ENCODE measurements at places on chromosomes 7 and 10.
A peak's percentile ranks its signal among the peaks of the same experiment; 100 is the strongest.

DNA sequence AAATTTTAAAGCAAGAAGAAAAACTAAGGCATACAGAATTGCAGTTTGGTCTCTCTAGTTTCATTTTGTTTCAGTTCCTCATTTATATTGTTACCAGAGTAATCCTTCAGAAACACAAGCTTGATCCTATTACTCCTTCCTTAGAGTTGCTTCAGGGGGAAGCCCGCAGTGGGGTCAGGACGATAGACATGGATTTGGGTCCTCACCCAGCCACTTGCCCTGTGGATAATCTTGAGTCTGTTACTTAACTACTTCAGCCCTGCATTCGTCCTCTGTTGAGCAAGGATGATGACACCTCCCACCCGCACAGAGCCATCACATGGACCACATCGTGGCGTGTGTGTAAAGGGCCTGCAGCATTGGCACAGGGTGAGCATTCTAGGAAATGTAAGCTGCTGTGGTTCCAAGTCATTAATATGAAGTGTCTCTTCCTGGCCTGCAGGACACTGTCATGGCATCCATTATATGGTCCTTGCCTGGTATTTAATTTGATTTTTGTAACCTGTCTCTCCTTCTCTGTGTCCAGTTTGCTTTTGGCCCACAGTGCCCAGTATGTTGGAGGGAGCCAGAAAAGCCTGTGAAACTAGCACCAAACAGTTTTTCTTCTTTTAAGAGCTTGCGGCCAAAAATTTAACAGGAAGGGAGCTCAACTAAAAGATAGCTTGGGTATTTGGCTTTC lies 111.2 kb downstream of the EEPD1 start:
- DNase-seq, result no peak

- DNase-seq, result peak; percentile 23
Measured at GRCh38 chr10:80684259-80684658, 146.6 kb downstream of the SH2D4B start.

DNA sequence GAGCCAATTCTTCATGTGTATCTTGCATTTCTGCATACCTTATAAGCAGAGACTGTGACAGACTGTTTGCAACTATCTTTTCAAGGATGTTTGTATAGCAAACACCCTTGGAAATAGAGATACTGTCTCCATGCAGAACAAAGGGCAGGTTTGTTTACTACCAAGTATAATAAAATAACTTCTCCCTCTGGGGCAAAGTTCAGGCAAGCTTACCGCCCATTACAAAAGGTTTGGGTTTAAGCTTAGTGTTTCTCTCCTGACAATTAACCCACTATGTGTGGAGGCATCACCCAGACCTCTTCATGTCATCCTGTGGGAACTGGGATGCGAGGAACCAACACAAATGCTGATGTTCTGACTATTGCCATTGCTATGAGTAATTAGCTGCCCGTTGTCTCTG lies 479.1 kb upstream of the ZMIZ1 start:
- no peak for DNase-seq

DNA sequence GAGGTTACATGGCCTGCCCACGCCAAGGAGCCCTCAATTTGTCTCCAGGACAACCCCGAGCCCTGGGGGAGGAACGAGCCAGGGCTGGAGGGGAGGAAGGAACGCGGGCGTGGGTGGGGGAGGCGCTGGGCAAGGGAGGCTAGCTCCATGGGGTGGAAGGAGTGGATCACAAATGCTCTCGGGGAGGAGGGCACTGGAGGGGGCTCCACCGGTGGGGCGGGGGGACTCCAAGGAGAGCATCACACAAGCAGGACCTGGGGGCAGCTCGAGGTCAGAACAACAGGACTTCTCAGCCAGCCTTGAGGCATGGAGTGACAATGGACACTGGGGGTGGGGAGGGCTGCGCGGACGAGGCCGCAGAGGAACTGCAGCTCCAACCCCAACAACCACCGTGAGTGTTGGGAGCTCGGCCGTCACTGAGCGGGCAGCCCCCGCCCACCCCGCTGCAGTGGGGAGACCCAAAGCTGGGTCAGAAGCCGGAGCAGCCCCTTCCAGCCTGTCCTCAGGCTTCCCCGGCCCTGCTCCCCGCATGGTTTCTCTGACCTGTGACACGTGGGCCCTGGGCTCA lies 41.1 kb downstream of the STK32C start:
- no peak for DNase-seq

GRCh38 chr7:116802144-116802745 lies 60.1 kb upstream of the CAPZA2 start:
- DNase-seq, result peak; percentile 30

GRCh38 chr7:25638068-25638467 lies 409.8 kb upstream of the NPVF start:
- no peak for DNase-seq

DNA sequence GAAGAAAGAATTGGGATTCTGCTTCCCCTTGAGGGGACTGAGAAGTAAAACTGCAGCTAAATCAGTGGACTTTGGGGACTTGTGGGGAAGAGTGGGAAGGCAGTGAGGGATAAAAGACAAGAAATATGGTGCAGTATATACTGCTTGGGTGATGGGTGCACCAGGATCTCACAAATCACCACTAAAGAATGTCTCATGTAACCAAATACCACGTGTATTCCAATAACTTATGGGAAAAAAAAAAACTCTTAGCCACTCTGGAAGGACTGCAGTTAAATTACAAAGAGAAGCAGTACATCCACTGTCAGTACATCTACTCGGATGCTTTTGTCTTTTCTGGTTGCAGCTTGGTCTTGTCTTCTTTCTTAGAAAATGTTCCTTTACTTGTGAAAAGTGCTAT lies 27.4 kb upstream of the GOT1 start:
- no peak for DNase-seq

DNA sequence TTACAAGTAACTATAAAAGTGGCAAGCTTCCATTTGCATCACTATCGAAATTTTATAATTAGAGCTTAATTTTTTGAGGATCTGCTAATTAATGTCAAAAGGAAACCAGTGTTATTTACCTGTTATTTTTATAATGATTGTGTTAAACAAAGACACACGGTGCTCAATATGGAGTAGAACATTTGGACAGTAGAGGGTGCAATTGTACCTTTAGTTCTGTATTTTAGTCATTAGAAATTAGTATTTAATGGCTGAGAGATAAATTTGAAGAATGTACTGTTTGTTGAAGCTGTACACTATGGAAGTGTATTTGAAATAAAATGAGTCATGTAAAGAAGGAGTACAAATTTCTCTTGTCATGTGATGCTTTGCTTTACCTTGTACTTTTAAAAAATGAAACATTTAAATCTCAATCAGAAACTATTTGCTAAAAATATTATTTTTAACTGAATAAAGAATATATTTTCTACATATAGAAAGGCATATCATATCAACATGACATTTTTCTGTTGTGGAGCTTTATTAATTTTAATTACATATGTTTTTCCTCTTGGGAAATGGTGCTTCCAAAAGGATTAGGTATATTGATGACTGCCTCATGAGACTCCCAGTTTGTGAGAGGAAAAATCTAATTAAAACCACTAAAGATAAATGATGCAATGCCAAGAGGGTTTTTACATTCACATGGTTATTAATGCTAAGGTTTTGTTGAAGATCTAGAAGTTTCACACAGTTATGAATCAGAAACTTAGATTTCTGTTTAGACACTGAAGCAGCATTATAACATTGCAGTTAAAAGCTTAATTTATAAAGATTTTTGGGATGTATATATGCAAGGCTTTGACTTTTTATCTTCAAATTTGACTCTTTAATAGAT lies 10.4 kb upstream of the PRKG1 start:
- peak; percentile 44 for DNase-seq

DNA sequence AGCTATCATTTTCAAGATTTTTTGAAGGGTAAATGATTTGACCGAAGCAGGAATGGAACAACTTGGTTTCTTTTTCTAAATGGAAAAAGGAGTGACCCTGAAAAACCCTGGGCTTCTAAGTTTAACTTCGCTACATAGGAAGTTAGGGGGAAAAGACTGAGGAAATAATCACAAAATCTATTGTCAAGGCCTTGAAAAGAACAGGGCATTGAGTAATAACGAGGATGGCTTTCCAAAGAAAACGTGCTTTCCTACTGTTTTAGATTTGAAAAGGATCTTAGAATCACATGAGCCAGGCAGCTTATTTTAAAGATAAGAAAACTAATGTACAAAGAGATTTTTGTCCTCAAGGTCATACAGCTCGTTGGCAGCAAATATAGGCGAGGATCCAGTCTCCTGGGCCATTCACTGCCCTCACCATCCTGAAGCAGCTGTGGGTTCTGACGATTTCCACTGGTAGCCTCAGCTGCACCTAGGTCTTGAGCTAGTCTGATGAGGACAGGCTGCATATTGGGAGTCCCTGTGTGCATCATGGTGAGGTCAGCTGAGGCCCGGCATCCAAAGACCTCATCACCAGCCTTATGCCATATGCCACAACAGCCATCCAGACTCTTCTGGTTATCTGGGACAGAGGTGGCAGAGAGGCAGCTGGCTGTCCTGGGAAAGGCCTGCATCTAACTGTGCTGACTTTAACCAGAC lies 384.7 kb upstream of the NRP1 start:
- DNase-seq, result no peak

DNA sequence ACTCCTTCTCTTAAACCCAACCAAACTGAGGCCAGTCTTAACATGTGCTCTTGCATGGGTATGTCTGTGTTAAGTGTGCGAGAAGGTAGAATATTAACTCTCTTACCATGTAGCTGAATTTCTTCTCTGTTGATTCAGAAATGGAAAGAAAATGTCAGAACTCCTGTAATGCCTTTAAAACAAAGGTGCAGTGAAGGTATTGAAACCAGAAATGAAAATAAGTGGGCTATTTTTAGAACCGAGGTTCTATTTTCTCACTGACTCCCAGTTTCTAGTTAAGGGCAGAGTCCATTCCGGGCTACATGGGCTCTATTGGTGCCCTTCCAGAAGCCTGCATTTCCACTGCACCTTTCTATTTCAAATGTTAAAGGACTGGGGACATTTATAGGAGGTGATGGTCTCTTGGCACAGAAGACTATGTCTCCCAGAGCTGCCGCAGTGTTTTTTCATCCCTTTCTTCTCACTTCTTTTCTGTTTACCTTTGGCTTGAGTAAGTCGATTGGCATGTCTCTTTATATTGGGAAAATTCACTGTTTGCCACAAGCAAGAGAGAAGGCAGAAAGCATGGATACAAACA lies 174.9 kb downstream of the LRMDA start:
- DNase-seq, result no peak

DNA sequence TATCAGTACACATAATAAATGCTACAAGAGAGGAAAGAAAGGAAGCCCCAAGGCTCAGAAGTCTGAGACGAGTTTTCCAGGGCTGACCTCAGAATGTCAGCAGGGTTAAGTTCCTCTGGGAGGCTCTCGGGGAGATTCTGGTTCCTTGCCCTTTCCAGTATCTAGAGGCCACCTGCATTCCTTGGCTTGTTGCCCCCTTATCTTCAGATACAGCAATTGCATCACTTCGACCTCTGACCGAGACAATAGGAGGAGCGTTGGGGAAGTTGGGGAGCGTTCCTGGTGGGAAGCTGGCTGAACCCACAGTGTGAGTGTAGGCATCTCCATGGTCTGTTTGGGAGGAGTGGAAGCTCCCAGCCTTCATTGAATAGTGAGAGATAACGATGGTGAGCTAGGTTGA lies 72.0 kb upstream of the MTPN start:
- DNase-seq, result no peak

GRCh38 chr10:48606530-48607355 lies 1.9 kb upstream of the ARHGAP22 start:
- peak; percentile 80 for DNase-seq
